ENCODE measurements at places on chromosomes 7 and 10.

DNA sequence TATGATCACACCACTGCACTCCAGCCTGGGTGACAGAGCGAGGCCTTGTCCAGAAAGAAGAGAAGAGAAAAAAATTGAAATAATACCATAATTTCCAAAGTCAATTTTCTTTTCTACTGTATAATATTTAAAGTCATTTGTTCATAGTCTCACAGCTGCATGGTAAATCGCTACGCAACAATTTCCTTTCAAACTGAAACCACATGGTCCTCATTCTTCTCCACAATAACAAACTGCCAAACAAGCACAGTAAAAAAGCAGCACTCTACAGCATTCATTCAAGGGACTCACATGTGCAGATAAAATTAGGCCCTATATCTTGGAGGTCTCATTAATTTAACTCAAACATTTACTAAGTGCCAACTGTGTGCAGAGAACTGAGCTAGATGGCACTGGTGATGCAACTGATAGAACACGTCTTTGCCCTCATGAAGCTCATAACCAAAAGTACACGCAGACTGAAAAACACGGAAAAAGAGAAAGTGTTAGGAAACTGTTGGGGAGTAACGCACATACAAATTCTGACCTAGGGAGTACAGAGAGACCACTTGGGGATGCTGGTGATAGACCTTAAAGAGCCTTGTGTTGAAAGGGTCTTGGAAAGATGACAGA lies 68.4 kb upstream of the SRRM3 start:
- no peak for DNase-seq

- peak; percentile 82 for DNase-seq
Measured at GRCh38 chr10:119190353-119190752, 11.7 kb upstream of the PRDX3 start.

DNA sequence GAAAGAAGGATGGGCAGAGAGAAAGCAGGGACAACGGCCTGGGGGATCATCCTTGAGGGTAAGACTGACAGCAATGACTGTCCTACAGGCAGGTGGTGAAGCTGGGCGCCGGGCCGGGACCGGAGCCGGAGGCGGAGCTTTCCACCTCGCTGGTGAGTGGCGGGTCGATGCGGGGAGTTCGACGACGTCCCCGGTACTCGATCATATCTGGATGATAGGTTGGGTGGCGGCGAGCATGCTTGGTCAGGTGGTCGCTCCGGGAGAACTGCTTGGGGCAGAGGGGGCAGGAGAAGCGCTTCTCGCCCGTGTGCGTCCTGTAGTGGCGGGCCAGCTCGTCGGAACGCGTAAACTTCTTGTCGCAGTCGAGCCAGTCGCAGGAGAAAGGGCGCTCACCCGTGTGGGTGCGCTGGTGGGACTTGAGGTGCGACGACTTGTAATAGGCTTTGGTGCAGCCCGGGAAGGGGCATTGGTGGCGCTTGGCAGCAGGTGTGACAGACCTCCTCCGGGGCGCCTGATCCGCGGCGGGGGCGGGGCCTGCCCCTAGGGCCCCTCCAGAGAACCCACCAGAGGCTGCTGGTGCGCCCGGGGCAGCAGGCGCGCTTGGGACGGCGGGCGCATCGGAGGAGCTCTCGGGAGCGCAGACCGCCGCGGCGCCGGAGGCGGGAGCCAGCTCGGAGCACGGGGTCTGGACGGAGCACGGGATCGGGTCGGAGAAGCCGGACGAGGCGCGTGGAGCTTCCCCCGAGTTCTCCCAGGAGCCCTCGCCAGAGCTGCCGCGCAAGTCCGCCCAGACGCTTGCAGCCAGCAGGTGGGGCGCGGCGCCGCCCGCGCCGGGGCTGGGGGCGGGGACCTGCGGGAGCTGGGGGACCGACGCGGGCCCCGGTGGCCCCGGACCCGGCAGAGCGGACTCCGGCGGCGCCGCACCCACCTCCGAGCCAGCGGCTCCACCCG lies 752 bp downstream of the KLF14 start:
- peak; percentile 33 for DNase-seq

DNA sequence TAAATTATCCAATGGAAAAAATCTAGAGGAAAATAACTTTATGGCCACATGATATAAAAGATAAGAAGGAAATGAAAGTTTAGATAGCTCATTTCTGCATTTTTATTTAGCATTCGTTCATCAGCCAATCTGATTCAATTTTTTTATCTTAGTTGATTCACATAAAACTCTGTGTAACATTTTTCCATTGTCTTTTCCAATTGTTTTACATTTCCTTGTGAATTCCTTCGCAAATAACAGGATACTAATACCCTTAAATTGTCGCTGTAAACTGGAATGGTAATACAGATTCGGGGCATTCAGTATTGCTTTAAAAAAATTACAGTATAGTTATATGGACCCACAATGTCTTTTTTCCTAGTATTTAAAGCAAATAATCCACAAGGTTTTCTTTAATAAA lies 136.4 kb downstream of the CUBN start:
- no peak for DNase-seq

DNA sequence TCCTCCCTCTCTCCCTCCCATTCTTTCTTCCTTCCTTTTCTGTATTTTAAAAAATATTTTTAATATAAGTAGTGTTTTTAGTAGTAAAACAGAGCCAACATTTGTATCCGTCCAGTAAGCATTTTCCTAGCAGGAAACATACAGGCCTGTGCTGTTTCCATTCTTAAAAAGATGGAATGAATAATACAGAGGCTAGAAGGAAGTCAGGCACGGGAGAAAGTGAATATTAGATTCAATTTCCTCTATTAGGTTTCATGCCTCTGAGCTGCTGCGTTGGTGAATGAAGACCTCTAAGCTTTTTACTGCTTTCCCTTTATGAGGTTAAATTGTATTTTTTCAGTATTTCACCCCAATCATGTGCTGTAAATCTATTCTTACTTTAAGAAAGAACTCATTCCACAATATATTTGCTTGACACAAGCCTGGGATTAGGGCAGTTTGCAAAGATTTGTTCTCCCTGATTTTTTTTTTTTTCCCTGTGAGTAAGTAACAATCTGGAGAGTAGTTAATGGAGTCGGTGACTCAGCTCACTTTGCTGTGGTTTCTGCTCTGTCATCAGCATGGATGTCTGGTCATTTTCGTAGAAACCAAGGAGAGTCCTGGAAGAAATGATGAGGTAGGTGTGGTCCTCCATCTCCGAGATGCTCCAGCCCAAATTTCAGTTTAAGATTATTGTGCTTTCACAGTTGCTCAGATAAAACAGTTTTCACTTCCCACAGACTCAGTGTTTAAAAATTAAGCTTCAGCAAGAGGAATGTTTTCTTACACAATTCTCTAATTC lies 76.1 kb upstream of the PITRM1 start:
- DNase-seq, result peak; percentile 31

DNA sequence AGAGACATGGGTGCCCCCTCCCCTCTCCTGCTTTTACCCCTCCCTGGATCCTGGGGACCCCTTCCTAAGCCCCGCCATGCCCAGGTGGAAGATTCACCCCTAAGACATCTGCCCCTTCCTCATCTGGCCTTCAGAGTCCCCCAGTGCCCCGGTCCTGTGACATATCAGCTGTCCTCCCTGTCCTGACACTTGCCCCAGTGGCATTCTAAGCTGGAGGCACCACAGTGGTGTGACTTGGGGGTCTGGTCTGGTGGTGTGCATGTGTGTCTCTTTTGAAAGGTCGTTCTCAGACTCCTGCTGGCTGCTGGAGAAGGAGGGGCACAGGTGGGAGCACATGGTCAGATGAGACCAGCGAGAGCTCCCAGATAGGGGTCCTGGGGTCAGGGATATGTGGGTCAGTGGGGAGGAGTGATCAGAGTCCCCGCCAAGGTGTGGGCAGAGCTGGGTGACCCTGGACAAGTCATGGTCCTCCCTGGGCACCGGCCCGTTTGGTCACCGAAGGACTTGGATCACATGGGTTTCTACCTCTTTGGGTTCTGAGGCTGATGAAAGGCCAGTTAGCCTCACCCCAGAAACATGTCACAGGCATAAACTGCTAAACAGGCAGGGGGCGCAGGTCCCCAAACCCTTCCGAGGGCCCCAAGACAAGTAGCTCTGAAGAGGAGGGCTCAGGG lies 645 bp upstream of the TFR2 start:
- no peak for DNase-seq

- DNase-seq, result peak; percentile 89
Measured at GRCh38 chr7:28020302-28020940, 160.2 kb downstream of the JAZF1 start.

DNA sequence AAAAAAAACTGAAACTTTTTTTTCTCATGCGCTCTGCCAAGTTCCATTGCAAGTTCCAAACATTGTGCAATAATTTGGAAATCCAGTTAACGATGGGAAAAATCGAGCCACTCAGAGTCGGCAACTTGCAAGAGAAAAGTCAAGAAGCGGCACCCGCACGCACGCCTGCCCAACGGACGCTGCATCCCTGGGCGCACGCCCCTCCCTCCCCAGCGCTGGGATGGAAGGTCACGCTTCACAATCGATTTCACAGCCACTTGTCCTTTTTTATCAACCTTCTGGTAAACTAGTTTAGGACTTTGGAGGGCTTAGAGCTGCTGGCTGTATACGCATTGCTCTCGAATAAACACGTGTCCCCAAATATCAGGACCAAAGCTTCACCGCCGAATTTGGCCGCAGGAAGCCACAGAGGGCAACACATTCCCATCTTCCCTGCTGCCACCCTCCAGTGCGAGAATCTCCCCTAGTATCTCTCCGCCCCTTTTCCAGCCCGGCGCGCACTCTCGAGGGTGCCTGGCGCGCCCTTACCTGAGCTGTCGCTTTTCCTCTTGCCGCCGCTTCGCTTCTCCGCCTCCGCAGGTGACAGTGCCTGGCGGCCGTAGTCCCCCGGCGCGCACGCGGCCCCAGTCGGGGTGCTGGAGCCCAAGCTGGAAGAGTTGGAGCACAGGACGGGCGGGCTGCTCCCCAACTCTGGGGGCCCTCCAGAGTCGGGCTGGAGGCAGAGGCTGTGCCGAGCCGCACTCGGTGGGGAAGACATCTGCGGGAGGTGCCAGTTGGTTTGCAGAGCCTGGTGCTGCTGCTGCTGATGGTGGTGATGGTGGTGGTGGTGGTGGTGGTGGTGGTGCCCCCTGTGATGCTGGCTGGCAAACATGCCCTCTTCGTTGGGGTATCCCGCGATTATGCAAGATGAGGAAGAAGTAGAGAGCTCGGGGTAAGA lies 857 bp downstream of the MEOX2 start:
- DNase-seq, result no peak

- DNase-seq, result no peak
Measured at GRCh38 chr10:93126483-93127052, 52.9 kb downstream of the CYP26A1 start.

DNA sequence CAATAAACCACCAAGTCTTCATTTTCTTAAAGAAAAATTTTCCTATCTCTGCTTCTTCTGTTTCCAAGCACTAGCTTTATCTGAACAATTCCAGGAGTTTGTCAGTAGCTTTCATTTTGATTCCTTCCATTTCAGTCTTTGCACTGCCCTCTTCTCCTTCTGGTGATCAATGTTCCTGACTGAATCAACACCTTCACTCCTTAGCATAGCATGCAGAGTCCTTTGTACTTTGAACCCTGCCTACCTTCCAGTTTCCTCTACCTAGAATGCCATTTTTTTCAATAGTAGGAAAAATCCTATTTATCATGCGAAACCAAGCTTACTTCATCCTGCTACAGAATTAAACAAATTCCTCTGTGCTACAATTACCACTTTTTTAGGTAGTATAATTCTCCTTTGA lies 1.9 kb upstream of the C10orf88 start:
- DNase-seq, result no peak

- DNase-seq, result peak; percentile 82
Measured at GRCh38 chr7:99860281-99861127, 16.3 kb downstream of the OR2AE1 start.

GRCh38 chr7:65809259-65809981 lies 63.5 kb upstream of the VKORC1L1 start:
- DNase-seq, result no peak

GRCh38 chr10:94104316-94105000 lies 110.7 kb downstream of the PLCE1 start:
- DNase-seq, result no peak

- no peak for DNase-seq
Measured at GRCh38 chr7:16359216-16359615, 62.1 kb downstream of the CRPPA start.

GRCh38 chr10:108052981-108053380 lies 888.5 kb upstream of the SORCS1 start:
- no peak for DNase-seq

DNA sequence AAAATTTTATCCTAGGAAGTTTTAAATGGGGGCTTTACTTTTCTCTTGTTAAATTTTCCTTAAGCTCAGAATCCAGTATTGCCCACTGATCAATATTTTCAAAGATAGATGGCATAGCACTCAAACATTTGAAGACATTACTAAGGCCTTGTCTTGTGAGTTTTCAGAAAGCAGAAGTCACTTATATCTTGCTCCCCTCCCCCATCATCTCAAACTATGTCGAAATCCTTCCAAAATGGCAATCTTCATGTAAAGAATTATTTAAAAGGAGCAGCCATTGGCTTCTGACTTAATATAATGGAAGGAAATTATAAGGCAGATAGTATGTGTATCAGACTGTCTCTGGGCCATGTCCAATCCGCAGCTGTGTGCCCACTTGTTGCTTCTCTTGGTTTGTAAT lies 553.5 kb upstream of the C7orf33 start:
- DNase-seq, result no peak
